Body of pancreas (tissue), 4 donors: ENCODE measurements at places on chromosomes 4 and X. TPM values are rescaled to one million over a fixed set of nuclear protein-coding genes. Genes with fewer than 3 reads are reported as not detected.

The MBNL3 gene
- 6.3 TPM for total RNA-seq

The UGT2B11 gene
- not detected for total RNA-seq

The TAF7L gene
- total RNA-seq, result not detected

The INTU gene
- 8.0 TPM for total RNA-seq

The SLC7A11 gene
- 3.4 TPM for total RNA-seq

The GPR119 gene
- total RNA-seq, result 1.8 TPM

The NOX1 gene
- total RNA-seq, result not detected

The TGIF2LX gene
- not detected for total RNA-seq

The ASMT gene
- total RNA-seq, result not detected

GRCh38 chr4:26321373-26322221, 783 bp downstream of the RBPJ start:
- no peaks in the 10 kb centered on the region for H3K36me3 ChIP-seq
- H3K4me3 ChIP-seq, result peak overlapping the region; percentile 17
- no peaks in the 10 kb centered on the region for H3K27me3 ChIP-seq

DNA sequence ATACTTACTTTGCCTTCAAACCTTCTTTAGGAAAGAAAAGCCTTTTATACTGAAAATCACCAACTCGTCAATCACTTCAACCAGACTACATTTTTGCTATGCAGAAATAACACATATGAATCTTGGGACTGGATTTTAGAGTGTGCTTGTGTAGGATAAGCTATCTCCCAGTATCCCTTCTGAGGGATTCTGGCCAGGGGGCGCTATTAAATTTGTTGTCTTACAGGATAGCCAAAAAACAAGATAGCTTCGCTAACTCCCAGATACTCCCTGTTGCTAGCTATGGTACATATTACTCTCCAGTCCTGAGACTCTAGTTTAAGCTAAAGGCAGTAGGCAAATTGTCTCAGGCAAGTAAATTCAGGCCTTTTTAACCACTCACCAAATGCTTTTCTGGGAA, 167.2 kb downstream of the LHFPL1 start:
- no peaks in the 10 kb centered on the region for H3K36me3 ChIP-seq
- H3K27ac ChIP-seq, result no peak overlapping the region
- no peaks in the 10 kb centered on the region for H3K27me3 ChIP-seq
- no peak for DNase-seq
- H3K4me1 ChIP-seq, result no peaks in the 10 kb centered on the region
- no peak overlapping the region for H3K4me3 ChIP-seq

GRCh38 chrX:6041630-6042029, 187.0 kb downstream of the NLGN4X start:
- H3K27ac ChIP-seq, result no peak overlapping the region
- no peaks in the 10 kb centered on the region for H3K36me3 ChIP-seq
- no peaks in the 10 kb centered on the region for H3K27me3 ChIP-seq
- DNase-seq, result no peak
- no peaks in the 10 kb centered on the region for H3K4me1 ChIP-seq
- H3K4me3 ChIP-seq, result no peak overlapping the region

GRCh38 chr4:176432811-176433540, 113.2 kb downstream of the SPCS3 start:
- no peak overlapping the region for H3K27ac ChIP-seq
- no peaks in the 10 kb centered on the region for H3K27me3 ChIP-seq
- no peak overlapping the region for H3K4me3 ChIP-seq
- DNase-seq, result no peak
- no peaks in the 10 kb centered on the region for H3K36me3 ChIP-seq
- no peaks in the 10 kb centered on the region for H3K4me1 ChIP-seq

- peaks cover 15% of the 10 kb centered on the region for H3K4me1 ChIP-seq
- DNase-seq, result no peak
- H3K36me3 ChIP-seq, result no peaks in the 10 kb centered on the region
- no peaks in the 10 kb centered on the region for H3K27me3 ChIP-seq
- no peak overlapping the region for H3K27ac ChIP-seq
- H3K4me3 ChIP-seq, result no peak overlapping the region
These were observed 493 bp upstream of the UCHL1 start for GRCh38 chr4:41256131-41256739.

- no peak overlapping the region for H3K27ac ChIP-seq
- H3K4me3 ChIP-seq, result no peak overlapping the region
- no peak for DNase-seq
These were observed 215.1 kb downstream of the DCHS2 start for GRCh38 chr4:154276496-154276895.

- no peak overlapping the region for H3K4me3 ChIP-seq
- H3K27ac ChIP-seq, result no peak overlapping the region
- H3K4me1 ChIP-seq, result no peaks in the 10 kb centered on the region
- no peak for DNase-seq
These were observed 831.2 kb downstream of the CCSER1 start for GRCh38 chr4:90958256-90958895.

DNA sequence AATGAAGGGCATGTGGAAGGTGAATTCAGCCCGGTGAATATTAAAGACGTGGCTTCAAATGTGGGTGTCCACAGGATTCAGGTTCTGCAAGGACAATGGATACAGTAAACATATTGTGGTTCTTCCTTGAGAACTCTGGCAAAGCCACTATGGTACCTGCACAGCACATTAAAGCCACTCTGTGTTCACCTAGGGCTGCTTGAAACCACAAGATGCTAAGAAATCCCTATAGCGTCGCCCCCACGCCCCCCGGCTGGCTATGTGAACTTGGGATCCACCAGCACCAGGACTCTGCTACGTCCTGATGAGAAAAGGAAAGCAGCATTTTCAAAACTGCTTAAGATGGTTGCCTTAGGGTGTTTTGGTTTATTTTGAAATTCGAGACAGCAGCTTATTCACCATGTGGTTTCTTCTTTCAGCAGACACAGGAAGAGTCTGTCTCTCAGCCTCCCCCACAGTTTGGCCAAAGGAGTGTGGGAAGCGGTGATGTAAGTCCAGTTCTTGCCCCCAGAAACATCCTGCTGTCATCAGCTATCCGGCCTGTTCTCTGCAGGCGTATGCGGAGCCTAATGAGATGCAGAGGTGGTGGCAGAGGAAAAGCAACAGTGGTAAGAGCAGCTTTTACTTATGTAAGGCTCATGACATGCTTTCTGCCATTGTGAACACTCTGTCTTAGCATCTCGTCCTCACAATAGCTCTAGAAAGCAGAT, 111.5 kb downstream of the AFAP1 start:
- H3K4me1 ChIP-seq, result peaks cover 7% of the 10 kb centered on the region
- H3K27ac ChIP-seq, result peak overlapping the region; percentile 40
- H3K27me3 ChIP-seq, result no peaks in the 10 kb centered on the region
- no peaks in the 10 kb centered on the region for H3K36me3 ChIP-seq
- peak; percentile 36 for DNase-seq
- no peak overlapping the region for H3K4me3 ChIP-seq

DNA sequence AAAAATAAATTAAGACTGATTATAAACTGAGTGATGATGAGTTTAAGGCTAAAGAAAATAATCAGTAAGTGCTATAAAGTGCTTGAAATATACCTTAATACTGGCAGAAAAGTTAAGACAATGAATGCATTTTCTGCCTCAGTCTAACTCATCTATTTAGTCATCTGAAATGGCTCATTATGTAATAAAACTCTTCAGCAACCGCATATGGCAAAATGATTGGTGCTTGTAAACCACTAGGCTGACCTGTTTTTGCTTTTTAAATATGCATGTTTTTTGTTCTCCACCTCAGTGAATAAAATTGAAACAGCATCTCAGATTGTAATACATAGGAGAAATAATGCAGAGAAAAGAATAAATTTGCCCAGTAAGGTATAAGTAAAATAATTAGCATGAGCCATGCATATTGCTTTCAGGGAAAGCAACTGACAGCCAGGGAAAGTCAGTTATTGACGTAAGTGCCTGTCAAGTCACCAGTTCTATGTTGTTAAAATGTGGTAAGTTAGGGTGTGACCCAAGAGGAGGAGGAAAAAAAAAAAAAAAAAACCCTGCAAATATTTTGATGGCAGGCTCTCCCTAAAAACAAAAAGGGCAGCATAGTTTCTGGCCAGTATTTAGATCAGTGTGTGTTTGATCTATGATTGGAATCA, 167.5 kb downstream of the PALLD start:
- H3K27me3 ChIP-seq, result peaks cover 4% of the 10 kb centered on the region
- no peak for DNase-seq
- H3K36me3 ChIP-seq, result no peaks in the 10 kb centered on the region
- H3K4me3 ChIP-seq, result no peak overlapping the region
- H3K27ac ChIP-seq, result no peak overlapping the region

DNA sequence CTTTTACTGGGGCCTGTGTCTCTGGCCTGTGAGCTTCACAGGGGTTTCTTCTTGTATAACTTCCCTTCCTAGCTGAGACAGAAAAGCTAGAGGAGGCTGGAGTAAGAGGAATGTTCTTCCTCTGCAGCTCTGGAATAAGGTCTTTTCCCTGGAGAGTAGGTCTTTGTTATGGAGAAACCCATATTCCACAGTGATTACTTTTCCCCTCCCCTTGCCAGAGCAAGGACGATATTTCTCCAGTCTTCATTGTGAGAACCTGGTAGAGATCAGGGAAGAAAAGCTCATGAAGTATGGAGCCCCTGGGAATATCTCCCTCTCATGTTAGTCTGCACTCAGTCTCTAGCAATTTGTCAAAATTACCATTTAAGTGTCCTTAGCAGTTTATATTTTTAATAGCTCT, 18.7 kb upstream of the GLRB start:
- H3K36me3 ChIP-seq, result no peaks in the 10 kb centered on the region
- no peaks in the 10 kb centered on the region for H3K27me3 ChIP-seq

- H3K27ac ChIP-seq, result no peak overlapping the region
- DNase-seq, result no peak
- H3K27me3 ChIP-seq, result no peaks in the 10 kb centered on the region
- H3K36me3 ChIP-seq, result no peaks in the 10 kb centered on the region
These were observed 38.2 kb downstream of the ETDC start for GRCh38 chrX:135347381-135348016.

DNA sequence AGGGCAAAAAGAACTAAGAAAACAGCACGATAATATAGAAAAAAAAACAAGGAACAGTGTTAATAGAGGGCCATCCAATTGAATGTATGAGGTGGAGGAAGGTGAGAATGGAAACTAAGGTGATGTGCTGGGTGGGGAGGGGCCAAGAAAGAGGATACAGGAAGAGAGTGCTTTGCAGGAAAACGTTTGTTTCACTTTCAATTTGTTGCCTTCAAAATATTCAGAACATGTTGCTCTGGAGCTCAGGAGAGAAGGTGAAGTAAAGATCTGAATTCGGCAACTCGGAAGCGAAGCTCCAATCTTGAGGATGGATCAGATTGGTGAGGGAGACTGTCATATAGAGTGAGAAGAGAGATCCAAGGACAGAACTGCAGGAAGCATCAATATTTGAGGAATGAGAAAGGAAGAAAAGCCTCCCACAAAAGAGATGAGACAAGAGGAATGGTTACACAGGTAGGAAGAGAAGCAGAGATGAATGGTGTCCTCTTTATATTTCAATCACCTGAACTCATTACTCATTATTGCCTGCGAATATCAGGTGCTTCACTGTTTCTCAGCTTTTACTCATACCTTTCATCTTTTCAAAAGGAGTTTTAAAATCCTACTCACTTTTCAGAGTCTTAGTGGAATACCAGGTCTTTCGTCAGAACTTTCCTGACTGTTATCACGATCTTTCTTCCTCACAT, 14.7 kb upstream of the SEC24D start:
- no peak overlapping the region for H3K4me3 ChIP-seq
- no peaks in the 10 kb centered on the region for H3K4me1 ChIP-seq
- peak overlapping the region; percentile 51 for H3K27ac ChIP-seq

DNA sequence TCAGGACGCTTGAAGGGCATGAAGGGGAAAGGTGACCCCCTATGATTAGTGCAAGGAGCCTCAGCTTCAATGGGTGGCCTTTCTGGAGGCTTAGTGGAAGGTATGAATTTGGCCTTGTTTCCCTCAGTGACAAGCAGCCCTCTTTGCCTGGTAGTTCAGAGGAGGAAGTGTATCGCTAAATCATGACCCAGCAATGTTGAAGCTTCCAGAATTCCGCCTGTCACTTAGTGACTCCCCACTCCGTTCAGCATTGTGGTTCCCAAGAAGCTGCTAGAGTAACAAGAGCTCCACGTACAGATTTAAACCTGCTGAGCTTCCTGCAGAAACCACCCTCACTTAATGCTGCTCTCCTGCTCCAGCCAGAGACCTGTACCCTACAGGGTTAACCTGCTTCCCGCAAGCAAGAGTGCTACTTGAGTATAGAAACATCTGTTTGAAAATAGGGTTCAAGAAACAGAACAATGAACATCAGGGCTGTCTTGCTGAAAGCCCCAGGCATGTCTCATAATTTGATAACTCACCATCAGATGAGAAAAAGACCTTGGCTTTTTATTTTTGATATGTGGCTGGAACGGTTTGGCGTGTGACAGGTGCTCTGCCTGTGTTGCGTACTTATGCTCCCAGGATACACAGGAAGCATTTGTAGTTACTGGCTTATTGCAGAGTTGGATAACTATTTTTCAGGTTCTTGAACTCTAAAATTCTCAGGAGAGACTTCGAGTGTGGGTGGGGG, 105.2 kb downstream of the UCHL1 start:
- no peaks in the 10 kb centered on the region for H3K36me3 ChIP-seq
- no peaks in the 10 kb centered on the region for H3K27me3 ChIP-seq
- DNase-seq, result no peak
- H3K27ac ChIP-seq, result peak overlapping the region; percentile 67
- peaks cover 28% of the 10 kb centered on the region for H3K4me1 ChIP-seq
- no peak overlapping the region for H3K4me3 ChIP-seq

- H3K36me3 ChIP-seq, result no peaks in the 10 kb centered on the region
- no peak overlapping the region for H3K27ac ChIP-seq
- no peak for DNase-seq
- H3K4me3 ChIP-seq, result no peak overlapping the region
These were observed 219.0 kb upstream of the GIMD1 start for GRCh38 chr4:106587558-106587957.

DNA sequence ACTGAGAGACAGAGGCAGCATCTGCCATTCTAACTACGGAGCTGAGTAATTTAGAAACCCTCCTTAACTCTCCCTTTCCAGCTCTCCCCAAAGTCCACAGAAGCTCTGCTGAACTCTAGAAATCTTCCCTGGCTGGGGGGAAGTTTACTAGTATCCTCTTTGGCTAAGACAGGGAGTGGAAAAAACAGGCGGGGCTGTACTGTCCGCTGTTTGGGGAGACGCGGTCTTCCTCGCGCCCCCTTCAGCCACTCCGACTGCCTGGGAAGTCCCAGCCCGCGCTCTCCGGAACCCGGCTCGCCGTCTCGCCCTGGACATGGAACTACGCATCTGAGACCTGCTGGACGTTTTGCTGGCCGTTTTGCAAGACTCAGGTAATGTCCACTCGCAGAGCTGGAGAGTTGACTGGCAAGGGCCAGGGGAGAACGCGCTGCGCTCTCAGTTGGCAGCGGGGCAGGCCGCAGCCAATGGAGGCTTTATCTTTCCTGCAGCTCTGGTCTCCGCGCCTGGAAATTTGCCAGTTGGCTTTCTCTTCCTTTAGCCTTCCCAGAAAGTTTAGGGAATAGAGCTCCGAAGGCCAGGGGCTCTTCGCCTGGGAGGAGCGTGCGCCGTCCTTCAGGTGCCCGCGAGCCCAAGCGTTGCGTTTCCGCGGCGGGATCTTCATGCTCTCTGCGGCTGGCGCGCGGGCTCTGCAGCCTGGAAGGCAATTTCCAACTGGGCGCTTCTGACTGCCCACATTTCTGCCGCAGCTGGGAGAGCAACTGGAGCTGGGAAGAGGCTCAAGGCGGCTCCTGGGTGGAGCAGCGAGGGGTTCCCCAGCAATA, 892 bp downstream of the IL1RAPL2 start:
- no peak overlapping the region for H3K27ac ChIP-seq
- H3K36me3 ChIP-seq, result no peaks in the 10 kb centered on the region
- no peak for DNase-seq
- H3K27me3 ChIP-seq, result no peaks in the 10 kb centered on the region
- peaks cover 14% of the 10 kb centered on the region for H3K4me1 ChIP-seq
- H3K4me3 ChIP-seq, result no peak overlapping the region

- H3K4me1 ChIP-seq, result peaks cover 4% of the 10 kb centered on the region
- H3K4me3 ChIP-seq, result no peak overlapping the region
- H3K27me3 ChIP-seq, result no peaks in the 10 kb centered on the region
- H3K27ac ChIP-seq, result no peak overlapping the region
- H3K36me3 ChIP-seq, result no peaks in the 10 kb centered on the region
These were observed 25.5 kb downstream of the CDKN2AIP start for GRCh38 chr4:183469936-183470335.
